A549 treated with RU486 at 1 μM for 4 hours (cell line): ENCODE measurements at places on chromosomes 3 and 15. TPM values are rescaled to one million over a fixed set of nuclear protein-coding genes. Genes with fewer than 3 reads are reported as not detected.

Gene SNTN
- not detected in 5 replicates for total RNA-seq

Gene TMOD2
- total RNA-seq = 1.1 to 2.1 TPM (median 1.5 TPM) in 5 replicates

Gene CD80
- not detected in 5 replicates for total RNA-seq

Gene ACP3
- 0.06 to 0.26 TPM in 2 of 5 replicates, not detected in the others for total RNA-seq

Gene GPR62
- total RNA-seq = not detected in 5 replicates

Gene BFSP2
- total RNA-seq = not detected in 5 replicates

Gene UBA5
- total RNA-seq = 20.5 to 29.0 TPM (median 27.6 TPM) in 5 replicates

Gene CCR4
- total RNA-seq = 0.03 to 0.11 TPM (median 0.06 TPM) in 3 of 5 replicates, not detected in the others

Gene TTC21A
- total RNA-seq = 1.5 to 2.1 TPM (median 1.6 TPM) in 5 replicates

Gene UBE2E1
- 85.3 to 108 TPM (median 97.7 TPM) in 5 replicates for total RNA-seq

Gene MEF2A
- 13.4 to 15.2 TPM (median 14.3 TPM) in 5 replicates for total RNA-seq

Gene MINDY2
- total RNA-seq = 1.5 to 5.3 TPM (median 4.3 TPM) in 5 replicates

Gene LARP6
- total RNA-seq = 55.7 to 88.3 TPM (median 82.7 TPM) in 5 replicates

Gene PROS1
- 6.8 to 10.9 TPM (median 9.7 TPM) in 5 replicates for total RNA-seq

Gene SLC12A1
- not detected in 5 replicates for total RNA-seq

Gene REC114
- total RNA-seq = not detected in 5 replicates

Gene LDHAL6B
- not detected in 5 replicates for total RNA-seq

Gene SPTBN5
- 0.08 to 0.32 TPM (median 0.22 TPM) in 5 replicates for total RNA-seq

Gene FRMD5
- 3.8 to 5.1 TPM (median 4.4 TPM) in 5 replicates for total RNA-seq

Gene GPR171
- not detected in 5 replicates for total RNA-seq

Gene TGFBR2
- total RNA-seq = 38.4 to 49.5 TPM (median 45.9 TPM) in 5 replicates
